ENCODE measurements at places on chromosomes 7 and 10.

DNA sequence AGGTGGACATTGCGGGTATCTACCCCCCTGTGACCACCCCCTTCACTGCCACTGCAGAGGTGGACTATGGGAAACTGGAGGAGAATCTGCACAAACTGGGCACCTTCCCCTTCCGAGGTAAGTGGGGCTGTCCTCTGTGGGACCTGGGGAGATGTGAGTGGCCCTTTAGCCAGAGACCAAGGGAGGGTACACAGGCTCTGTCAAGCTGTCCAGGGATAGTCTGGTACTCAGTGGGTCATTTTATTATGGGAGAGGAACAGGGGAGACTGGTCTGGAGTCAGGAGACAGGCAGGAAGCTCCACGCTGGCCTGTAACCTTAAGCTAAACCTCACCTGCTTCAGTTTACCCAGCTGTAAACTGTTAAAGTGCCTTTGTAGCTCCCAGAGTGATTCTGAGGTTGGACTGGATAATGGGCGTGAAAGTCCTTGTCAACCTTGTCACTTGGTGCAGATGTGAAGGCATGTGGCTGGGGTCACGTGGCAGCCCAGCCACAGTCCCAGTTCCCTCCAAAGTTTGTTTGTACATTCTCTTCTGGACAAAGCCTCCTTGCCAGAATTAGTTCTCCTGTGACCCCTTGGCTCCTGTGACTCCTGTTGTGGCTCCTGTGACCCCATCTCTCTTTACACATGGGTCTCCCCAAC lies 729 bp downstream of the HOGA1 start:
- no peak for DNase-seq

DNA sequence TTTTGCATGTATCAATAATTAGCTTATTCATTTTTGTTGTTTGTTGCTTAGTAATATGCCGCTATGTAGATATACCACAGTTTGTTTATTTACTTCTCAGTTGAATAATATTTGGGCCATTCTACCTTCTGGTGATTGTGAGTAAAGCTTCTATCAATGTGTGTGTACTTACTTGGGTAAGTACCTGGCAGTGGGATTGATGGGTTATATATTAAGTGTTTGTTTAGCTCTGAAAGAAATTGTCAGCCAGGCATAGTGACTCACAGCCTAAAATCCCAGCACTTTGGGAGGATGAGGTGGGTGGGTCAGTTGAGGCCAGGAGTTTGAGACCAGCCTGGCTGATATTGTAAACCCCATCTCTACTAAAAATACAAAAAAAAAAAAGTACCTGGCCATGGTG lies 975.7 kb upstream of the MBL2 start:
- DNase-seq = no peak

DNA sequence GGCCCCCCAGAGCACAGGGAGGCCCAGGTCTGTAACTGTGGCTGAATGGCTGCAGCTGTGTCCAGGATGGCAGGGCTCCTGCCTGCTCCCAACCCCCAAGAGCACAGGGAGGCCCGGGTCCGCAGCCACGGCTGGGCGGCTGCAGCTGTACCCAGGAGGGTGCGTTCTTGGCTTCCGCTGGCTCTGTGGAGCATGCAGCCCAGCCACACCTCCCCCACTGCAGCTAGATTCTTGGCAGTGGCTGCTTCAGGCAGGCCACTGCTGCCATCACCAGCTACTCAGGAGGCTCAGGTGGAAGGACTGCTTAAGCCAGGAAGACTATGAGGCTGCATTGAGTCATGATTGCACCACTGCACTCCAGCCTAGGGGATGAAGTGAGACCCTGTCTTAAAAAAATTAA lies 27.9 kb downstream of the C7orf25 start:
- DNase-seq = no peak

DNA sequence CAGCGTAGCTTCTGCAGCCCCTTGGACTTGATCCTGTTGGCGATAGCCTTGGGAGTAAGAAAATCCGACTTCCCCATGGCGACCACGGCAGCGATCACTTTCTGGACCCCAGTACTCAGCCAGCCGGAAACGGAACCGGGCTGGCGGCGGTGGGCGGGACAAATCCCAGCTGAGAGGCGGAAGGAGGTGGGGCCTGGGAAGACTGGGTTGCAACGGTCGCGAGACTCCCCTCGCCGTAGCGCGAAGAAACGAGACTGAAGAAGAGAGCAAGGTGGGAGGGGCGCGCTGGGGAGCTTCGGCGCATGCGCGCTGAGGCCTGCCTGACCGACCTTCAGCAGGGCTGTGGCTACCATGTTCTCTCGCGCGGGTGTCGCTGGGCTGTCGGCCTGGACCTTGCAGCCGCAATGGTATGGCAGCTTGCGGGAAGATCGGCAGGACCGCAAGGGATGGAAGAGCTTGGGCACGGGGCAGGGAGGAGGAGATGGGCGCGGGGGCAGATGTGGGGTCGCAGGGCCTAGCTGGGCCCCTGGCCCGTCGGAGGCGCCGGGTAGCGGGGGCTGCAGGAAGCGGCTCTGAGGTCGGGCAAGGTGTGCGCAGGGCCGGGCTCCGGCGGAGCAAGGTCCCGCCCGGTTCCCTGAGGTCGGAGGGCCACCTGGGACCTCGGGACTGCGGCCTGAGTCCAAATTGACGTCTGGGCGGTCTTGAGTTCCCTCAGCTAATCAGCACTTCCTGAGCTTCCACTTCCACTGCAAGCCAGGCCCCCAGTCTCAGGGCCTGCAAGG lies at the start of the genes ATP5F1C and KIN:
ATP5F1C (plus strand) TSS at position 321 of the 782 bp plus-strand sequence; CDS start at position 352, 31 bp downstream.
KIN (minus strand) TSS at position 137 of the 782 bp plus-strand sequence; CDS start at position 77, 60 bp downstream.
- peak; percentile 98 for DNase-seq

GRCh38 chr10:73843261-73843660 lies 31.1 kb downstream of the CAMK2G start:
- no peak for DNase-seq

DNA sequence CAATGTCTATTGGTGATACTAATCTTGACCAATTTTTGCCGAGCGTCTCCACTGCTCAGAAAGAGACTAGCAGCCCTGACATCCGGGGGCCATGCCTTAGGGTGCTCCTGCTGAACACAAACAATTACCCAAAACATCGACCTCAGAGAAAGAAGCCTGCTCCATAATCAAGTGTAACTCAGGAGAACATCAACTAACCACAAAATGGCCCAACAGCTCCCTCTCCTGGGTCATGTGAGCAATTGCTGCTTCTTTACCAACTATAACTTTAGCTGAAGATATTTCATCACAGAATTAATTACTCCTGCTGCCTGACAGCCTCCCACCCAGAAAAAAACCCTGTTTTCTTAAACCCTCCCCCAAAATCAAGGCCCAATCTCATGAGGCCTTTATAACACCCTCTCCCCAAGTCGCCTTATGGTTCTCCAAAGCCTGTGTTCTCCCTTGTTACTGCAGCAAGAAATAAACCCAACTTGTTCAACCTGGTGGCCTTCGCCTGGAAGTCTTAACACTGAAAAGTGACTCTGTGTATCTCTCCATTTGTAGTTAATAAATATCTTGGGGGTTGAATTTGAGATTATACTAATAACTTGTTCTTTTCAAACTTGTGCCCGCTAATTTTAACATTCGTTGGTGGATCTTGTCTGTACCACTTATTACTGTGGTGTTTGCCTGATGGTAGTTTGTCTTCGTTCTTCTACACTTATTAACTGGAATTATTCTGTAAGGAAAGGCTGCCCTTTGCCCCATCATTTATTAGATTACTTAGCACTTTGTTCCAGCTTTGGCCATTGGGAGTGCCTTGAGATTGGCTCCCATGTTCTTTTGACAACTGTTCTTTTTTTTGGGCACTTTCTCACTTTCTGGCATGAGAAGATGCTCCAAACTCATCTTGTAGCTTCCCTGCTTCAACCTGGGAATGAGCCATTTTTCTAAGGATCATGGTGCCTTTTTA lies 21.2 kb upstream of the RAMP3 start:
- DNase-seq = peak; percentile 67

DNA sequence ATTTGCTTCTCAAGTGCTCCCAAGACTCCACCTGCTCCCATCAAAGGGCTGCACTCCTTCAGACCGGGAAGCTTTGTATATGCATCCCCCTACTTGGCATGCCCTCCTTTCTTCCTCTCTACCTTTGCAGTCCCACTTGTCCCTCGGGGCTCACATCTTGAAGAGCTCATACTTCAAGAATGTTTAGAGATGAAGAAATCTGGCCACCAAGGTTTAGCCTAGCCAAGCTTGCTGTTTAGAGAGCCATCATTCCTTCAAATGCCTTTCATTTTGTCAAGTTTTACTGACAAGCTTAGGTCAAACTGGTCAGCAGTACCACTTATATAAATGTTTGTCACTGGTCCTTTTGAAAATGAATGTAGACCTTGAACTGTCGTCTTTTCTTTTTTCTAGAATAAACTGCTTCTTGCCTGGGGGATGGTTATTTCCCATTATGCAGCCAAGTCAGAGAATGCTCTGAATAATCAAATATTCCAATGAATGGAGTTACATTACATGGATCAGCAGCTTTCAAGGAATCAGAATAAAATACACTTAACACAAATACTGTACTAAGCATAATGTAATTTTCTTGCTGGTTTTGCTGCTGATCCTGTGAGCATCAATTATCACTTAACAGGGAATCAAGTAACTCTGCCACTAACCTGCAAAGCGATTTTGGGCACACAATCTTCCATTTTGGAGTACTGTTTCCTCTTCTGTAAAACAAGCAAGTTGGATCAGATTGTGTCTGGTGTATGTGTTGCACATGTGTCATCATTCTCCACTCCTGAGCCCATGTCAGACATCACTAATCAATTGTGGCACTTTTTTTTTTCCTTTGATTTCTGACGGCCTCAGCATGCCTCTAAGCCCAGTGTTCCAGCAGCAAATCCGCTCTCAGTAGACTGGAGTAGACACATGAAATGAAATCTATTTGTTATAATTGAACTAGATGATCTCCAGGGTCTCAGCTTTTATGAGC lies 357.9 kb downstream of the PTEN start:
- no peak for DNase-seq

DNA sequence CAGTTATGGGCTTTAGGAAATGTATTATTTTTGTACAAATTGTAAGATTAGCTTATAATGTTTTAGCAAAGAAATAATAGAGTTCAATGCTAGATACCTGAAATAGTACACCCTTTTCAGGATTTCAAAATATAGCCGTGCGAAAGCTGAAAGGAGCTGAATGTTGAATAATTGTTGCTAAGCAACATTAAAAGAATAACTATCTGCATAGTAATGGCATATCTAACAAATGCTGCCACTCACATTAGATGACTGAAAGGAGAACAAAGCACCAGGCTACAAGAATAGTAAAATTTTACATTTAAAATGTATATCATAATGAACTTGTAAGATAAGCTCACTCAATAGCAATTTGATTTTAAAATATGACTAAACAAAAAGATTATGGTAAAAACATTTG lies 82.5 kb downstream of the SDHAF3 start:
- DNase-seq = no peak

DNA sequence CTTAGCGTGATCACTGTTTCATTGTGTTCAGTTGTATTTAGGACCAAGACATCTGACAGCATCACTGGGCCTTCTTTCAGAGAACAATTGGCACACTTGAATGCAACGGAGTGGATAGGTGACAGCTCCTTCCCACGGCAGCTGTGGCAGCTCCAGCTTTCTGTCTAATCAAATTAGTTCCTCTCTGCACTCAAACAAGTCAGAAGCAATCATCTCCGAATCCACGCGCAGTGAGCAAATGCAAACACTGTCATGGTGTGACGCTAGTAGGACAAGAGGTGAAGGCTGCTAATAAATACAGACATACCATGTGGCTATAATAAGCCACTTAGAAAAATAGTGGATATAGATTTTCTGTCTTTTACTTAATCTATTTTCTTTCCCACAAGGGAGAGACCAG lies 542.4 kb downstream of the ACTR3B start:
- no peak for DNase-seq

DNA sequence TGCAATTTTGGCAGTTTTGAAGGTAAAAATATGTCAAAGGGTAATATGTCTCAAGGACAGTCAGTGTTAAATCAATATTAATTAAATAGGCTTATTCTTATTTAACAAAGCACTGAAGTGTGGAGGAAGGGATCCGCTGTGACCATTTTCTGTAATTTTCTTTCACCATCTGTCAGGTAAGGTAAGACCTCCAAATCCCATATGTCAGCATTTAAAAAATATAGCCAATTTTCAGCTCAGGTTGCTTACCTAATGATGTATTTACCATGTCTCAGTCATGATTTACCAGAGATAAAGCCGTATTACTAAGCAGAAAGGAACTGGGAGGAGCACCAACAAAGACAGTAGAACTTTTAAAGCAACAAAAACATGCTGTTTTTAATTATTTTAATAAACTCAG lies 683.9 kb downstream of the CCSER2 start:
- no peak for DNase-seq

GRCh38 chr10:43254881-43255633 lies 11.8 kb downstream of the RASGEF1A start:
- DNase-seq = no peak

GRCh38 chr10:28087661-28088351 lies 88.9 kb upstream of the ODAD2 start:
- DNase-seq = no peak

DNA sequence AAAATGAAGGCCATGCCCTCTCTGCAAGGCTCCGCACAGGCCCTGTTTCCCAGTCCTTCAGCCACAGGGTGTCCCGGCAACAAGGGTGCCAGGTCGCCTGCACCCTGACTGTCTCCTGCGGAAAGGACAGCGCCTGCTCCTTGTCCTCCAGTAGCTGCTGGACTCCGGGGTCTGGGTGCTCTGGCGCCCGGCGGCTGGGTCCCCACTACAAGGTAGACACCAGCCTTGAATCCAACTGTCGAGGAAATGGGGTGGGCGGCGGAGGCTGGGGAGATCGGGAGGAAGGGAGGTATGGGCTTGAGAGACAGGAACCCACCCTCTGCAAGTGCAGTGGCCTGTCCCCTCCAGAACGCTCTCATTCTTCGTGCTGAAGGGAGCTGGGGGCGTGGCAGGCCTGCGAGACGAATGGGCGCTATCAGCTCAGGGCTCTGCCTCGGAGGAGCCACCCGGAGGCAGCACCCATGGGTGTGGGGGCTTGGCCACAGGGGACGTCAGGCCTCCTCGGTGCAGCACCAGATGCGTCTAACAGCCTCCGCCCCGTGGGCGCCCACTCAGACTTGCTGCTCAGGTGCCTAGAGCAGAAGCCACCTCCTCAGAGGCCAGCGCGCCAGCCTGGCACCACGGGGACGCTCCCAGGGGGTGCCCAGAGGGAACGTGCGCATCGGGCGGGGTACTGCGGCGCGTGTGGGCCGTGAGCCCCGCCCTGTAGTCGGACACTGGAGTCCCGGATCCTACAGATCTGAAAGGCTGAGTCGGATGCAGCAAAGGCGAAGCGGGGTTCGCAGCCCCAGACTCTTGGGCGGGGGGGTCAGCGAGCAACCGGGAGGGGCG lies 15.6 kb downstream of the ADAM8 start:
- no peak for DNase-seq

DNA sequence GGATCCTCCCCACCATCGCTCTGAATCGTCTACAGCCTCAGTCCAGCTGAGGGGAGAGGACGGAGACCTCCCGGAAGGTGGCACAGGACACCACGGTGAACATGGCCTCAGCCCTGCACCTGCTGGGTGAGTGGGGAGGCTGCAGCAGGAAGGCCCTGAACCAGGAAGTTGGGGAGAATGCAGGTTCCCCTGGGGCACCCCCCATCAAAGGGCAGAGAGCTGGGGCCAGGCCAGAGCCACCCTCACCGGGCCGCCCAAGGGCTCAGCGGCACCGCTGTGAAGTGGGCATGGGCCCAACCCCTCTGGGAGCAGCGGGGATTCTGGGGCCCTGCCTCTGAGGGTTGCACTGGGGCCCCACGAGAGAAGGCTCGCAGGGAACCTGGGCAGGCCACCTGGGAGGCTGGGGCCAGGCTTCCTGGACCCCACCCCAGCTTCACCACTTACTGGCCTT lies 98.7 kb downstream of the MICALL2 start:
- no peak for DNase-seq

- no peak for DNase-seq
These were observed 127.7 kb downstream of the DNAH11 start for GRCh38 chr7:21670496-21670895.

GRCh38 chr7:26397796-26398426 lies 106.2 kb downstream of the SNX10 start:
- peak; percentile 60 for DNase-seq

GRCh38 chr10:78184851-78185692 lies 151.4 kb downstream of the RPS24 start:
- DNase-seq = no peak

Data from endothelial cell (in vitro differentiated cells).